ENCODE measurements at places on chromosomes 3 and 15. TPM values are rescaled to one million over a fixed set of nuclear protein-coding genes. Genes with fewer than 3 reads are reported as not detected.

The C3orf70 gene
- total RNA-seq: 11.2 TPM

The COLQ gene
- 0.26 TPM for total RNA-seq

The CACNA2D2 gene
- total RNA-seq: 0.25 TPM

The ATG7 gene
- total RNA-seq: 24.4 TPM

The GPR87 gene
- 0.18 TPM for total RNA-seq

The DAPK2 gene
- total RNA-seq: 1.4 TPM

The C2CD4A gene
- total RNA-seq: 0.11 TPM

The POPDC2 gene
- 0.77 TPM for total RNA-seq

The MON1A gene
- total RNA-seq: 7.4 TPM

The GJD2 gene
- not detected for total RNA-seq
